ENCODE measurements at places on chromosomes 6 and 20. TPM values are rescaled to one million over a fixed set of nuclear protein-coding genes. Genes with fewer than 3 reads are reported as not detected.

GRCh38 chr20:61934716-61935530 is 130.8 kb downstream of the TAF4 start:
- DNase-seq = no peak

DNA sequence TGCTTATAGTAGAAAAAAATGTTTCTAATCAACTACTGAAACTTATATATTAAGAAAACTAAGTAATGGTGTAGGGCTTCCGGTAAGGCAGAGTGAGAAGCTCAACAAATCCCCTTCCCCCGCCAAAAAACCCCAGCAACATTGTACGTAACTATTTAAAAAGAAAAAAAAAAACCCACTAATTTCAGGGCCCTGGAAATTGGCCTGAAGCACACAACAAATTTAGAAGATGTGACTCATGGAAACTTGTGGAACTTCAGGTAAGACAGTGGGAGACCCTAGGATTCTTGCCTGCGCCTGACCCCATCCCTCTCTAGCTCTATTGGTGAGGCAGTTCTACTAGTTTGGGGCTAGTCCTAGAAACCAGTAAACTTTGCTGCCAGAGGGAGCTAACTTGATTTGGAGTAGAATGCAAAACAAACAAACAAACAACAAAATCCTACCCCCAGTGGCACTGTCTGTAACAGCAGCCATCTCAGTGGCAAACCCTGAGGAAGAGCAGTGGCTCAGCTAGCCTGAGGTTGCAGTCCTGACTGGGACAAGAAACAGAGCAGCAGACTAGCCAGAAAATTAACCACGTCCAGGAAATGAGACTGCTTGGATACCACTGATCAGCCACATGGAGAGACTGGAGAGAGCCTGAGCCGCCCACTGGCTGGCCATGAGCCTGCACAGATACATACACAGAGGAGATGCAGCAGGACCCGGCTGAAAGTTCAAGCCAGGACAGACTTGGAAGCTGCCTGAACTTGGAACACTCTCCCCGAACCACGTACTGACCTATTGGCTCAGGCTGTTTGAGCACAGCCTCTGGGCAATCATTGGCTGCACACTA is 135.1 kb downstream of the TBXT start:
- no peak for DNase-seq

GRCh38 chr6:589090-589489 is 67.8 kb downstream of the HUS1B start:
- DNase-seq = no peak

DNA sequence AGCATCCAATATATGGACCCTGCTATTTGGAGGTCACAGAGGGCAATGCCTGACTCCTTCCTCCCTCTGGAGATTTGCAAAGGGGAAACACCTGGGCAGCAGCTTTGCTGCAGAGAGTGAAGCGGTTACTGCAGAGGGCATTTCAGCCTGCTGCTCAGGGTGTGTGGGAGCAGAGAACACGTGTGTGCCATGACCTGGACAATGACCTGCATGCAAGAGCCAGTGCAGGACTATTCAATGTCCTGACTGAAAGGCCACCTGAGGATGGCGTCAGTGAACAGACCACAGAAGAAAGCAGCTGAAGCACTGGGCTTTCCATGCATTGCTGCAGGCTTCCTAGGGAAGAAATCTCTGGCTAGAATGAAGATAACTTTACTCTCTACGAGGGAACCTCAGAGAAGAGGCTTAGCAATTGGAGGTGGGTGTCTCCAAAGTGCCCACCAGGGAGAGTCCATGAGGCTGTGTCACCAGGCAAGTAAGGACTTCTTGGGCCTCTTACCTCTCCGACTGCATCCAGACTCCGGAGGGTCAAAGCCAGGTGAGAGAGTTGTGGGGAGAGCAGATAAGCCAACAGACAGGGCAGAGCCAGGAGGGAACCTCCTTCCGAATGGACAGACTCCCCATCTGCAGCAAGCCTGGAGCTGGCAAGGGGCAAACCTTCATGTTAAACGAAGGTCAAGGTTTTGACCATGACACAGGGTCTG is 52.9 kb upstream of the PMEPA1 start:
- no peak for DNase-seq

DNA sequence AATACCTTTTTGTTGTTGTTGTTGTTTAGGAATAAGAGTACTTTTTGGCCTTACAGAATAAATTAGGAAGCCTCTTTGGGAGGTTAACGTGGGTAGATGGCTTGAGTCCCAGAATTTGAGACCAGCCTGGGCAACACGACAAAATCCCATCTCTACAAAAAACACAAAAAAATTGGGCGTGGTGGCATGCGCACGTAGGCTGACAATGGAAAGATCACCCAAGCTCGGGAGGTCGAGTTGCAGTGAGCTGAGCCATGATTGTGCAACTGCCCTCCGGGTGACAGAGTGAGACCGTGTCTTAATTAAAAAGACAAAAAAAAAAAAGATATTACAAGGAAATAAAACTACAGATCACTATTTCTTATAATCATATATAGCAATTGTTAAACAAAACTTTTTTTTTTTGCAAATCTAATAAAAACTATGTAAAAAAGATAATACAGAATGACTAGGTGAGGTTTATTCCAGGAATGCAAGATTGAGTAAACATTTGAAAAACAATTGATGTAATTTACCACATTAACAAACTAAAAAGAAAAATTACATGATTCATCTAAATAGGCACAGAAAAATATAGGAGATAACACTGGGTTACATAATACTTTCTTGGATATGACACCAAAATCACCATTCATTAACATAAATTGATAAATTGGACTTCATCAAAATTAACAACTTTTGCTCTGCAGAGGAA is 43.6 kb upstream of the ASCC3 start:
- no peak for DNase-seq

DNA sequence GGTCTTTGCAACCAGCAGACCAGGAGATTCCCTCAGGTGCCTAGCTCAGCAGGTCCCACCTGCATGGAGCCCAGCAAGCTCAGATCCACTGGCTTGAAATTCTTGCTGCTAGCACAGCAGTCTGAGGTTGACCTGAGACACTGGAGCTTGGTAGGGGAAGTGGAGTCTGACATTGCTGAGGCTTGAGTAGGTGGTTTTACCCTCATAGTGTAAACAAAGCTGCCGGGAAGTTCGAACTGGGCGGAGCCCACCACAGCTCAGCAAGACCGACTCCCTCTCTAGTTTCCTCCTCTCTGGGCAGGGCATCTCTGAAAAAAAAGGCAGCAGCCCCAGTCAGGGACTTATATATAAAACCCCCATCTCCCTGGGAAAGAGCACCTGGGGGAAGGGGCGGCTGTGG is 34.3 kb downstream of the PRSS35 start:
- DNase-seq = no peak

- no peak for DNase-seq
Measured at GRCh38 chr6:162177746-162178145, 549.8 kb downstream of the PRKN start.

DNA sequence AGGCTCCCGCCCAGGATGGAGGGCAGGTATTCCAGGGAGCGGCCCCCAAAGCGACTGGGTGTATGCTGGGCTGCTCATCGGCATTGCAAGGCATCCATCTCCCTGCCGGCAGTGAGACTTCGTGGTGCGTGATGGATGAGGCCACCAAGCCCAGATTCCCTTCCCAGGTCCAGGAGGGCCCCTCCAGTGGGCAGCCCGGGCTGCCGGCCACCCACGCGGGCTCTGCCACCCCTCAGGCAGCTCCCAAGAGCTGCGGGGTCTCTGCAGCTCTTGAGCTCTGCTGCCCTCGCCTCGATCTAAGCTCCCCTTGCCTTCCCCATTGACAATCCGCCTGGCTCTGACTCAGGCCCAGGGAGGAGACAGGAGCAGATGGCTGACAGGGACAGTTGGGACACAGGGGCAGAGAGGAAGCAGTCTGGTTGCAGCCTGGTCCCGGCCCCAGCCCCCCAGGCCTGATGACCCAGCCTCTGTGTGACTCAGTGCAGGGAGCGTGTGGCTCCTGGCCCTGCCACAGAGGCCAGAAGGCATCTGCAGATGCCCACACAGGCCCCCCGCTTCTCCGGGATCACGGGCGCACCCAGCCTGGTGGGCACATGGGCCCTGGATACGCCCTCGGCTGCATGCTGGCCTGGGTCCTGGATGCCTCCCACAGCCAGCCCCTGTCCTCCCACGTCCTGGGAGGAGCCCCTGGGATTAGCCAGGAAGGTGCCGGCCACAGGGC is 33.0 kb downstream of the SLCO4A1 start:
- DNase-seq = no peak

RBM24 gene
- 0.65 TPM for total RNA-seq

Measured in lung microvascular endothelial cell (primary cell).